ENCODE measurements at places on chromosomes 5 and 9.

GRCh38 chr5:154647114-154647760, 107.9 kb upstream of the LARP1 start:
- DNase-seq = no peak

- no peak for DNase-seq
Measured at GRCh38 chr5:95050708-95051107, 234.2 kb downstream of the MCTP1 start.

DNA sequence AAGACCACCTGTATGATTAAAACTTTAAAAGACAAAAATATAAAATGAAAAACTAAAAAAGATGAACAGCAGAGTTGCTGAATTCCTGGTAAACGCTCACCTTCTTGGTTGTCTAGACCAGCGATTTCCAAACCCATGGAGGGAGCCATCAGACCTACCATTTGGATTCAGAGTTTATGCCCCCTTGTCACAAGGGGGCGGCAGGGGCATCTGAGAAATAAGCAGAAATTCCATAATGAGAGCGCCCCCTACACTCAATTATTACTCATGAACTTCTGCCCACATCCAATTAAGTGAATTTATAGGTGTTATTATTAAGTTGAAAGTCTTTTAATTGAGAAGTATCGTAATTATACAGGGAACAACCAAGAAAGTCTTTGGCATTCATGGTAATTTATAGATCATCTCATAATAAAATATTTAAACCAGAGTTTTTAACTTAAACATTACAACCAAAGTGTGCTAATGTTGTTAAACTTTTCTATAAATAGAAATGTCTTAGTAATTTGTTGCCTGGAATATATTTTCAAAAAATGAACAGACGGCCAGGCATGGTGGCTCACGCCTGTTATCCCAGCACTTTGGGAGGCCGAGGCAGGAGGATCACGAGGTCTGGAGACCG, 35.2 kb upstream of the SPATA31C2 start:
- DNase-seq = peak; percentile 30

- DNase-seq = no peak
Measured at GRCh38 chr9:94692601-94693000, 33.9 kb upstream of the AOPEP start.

GRCh38 chr9:69171049-69171448, 3.0 kb upstream of the TJP2 start:
- DNase-seq = no peak

DNA sequence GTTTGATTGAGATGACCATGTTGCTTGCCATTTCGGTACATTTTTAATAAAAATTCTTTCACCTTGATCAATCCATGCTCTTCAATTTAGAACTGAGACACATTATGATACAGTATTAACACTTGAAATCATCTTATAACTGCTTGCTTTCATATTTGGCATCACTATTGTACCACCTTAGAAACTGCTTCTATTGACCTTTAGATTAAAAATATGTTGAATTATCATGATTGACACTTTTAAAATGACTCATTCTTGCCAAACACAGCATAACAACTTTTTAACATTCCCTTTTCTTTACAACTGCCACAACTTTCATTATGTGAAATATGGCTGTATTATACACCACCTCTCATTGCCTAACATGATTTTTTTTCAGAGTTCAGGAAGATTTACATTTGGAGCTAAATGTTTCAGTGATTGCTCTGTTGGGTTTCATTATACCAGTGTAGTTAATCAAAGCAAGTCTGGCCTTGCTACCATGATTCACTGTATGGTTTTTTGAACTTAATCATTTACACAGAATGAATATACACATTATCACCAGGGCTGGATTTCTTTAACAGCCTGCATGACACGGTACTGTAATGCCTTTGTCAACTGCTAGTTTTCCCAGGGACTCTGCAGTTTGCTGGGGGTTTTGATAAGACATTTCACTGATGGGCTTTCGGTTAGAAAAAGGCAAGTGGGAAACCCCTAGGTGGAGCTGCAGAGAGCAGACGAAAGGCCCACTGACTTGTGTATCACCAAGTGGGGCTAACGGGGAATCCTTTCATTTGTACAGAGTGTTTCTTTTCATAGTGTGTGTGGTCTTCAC, 93.6 kb upstream of the TLE4 start:
- no peak for DNase-seq

DNA sequence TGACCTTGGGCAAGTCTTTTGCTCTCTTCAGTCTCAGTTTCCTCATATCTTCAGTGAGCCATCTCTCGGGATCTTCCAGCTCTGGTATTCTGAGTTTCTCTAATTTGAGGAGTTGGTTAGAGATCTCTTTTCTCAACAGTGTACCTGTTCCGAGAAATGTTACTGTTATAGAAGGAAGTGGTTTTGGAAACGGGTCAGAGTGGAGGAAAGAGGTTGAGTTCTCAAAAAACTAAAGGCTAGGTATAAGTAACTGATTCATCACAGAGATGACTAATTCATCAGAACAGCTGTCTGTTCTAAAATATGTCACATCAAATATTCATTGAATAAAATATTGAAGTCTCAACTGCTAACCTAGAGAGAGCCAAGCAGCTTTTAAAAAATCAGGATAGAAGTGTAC, 106.6 kb downstream of the PALM2AKAP2 start:
- DNase-seq = no peak

DNA sequence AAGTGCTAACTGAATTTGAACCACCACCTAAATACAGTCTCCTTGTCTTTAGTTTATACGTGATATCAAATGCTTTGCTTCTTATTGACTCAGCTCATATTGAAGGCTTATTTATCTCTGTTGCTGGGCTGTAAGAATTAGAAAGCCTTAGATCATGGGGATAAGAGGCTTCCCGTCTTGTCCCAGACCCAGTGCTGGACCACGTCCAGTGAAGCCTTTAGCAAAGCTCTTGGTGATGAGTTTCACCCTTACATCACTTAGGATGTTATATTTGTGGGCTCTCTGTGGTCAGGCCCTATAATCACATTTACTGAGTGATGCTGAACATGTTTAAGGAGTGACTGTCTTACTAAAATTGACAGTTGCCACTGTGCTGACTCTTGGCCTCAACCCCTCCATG, 11.2 kb downstream of the FAM240B start:
- no peak for DNase-seq

GRCh38 chr5:174356536-174356935, 311.0 kb downstream of the NSG2 start:
- DNase-seq = no peak

DNA sequence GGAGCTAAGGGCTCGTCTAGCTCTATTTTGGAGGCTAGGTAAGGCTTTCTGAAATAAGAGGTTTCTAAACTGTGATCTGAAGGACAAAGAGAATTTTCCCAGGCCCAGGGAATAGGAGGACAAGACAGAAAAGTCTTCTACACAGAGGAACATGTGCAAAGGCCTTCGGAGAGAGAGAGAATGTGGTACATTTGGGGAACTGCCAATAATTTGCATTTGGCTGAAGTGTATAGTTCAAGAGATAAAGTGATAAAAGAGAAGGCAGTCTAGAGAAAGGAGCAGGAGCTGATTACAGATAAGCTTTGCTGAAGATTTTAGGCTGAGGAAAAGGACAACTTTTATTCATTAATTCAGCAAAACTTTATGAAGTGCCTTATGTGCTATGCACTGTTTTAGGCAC, 214.4 kb upstream of the ELL2 start:
- DNase-seq = no peak

GRCh38 chr5:43623048-43623680, 20.2 kb downstream of the NNT start:
- no peak for DNase-seq

- DNase-seq = no peak
Measured at GRCh38 chr9:8292657-8293056, 493.1 kb upstream of the DMAC1 start.

- DNase-seq = no peak
Measured at GRCh38 chr9:75505654-75506053, 384.8 kb upstream of the PCSK5 start.

- DNase-seq = peak; percentile 77
Measured at GRCh38 chr9:134407121-134407779, 81.0 kb downstream of the RXRA start.

DNA sequence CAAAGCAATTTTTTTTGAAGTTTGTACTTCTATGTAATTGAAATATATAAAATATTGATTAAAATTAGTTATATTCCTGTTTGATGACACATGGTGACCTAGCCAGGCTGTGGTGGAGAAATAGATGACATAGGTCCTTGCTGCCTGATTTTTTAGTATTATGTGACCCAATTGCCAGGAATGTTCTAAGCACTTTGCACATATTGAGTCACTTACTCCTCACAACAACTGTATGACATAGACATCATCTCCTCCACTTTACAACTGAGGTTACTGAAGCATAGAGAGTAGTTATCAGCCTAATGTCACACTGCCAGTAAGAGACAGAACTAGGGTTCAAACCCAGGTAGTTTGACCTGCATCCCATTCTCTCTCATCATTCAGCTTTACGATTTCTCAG, 26.2 kb upstream of the SNX18 start:
- no peak for DNase-seq

DNA sequence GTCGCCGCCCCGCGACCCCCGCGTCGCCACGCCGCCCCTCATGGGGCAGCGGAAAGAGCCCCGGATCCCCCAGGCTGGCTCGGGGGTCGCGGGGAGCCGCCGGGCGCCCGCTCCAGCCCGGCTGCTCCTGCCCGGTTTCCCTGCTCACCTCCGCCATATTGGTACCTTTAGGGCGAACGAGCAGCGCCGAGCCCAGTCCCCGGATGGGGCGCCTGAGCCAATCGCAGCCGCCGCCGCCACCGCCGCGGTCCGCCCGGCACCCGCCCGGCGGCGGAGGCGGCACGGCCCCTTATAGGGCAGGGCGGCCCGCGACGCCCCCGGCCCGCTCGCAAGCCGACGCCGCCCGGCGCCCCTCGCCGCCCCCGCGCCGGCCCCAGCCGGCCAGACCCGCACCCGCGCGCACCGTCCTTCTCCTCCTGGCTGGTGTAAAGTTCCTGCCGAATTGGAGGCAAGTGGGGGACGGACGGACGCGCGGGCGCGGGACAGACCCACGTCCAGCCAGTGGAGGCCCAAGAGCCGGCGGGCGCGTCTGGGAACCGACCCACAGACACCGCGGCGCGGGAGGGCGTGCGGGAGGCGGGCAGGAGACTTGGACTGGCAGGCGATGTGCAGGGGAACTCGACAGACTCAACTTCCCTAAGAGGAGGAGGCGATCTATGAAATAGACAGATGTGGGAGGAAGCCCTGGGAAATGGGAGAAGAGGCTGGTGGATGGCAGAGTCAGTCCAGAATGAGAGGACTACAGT, at the start of gene MIER3:
Gene MIER3, minus strand, starts transcription at position 178 of the 746 bp plus-strand sequence. Its CDS starts 21 bp downstream, at position 157.
- DNase-seq = peak; percentile 77

GRCh38 chr5:149094996-149095395, 32.1 kb upstream of the SH3TC2 start:
- no peak for DNase-seq

- no peak for DNase-seq
Measured at GRCh38 chr5:122015471-122015870, 53.7 kb downstream of the SRFBP1 start.

DNA sequence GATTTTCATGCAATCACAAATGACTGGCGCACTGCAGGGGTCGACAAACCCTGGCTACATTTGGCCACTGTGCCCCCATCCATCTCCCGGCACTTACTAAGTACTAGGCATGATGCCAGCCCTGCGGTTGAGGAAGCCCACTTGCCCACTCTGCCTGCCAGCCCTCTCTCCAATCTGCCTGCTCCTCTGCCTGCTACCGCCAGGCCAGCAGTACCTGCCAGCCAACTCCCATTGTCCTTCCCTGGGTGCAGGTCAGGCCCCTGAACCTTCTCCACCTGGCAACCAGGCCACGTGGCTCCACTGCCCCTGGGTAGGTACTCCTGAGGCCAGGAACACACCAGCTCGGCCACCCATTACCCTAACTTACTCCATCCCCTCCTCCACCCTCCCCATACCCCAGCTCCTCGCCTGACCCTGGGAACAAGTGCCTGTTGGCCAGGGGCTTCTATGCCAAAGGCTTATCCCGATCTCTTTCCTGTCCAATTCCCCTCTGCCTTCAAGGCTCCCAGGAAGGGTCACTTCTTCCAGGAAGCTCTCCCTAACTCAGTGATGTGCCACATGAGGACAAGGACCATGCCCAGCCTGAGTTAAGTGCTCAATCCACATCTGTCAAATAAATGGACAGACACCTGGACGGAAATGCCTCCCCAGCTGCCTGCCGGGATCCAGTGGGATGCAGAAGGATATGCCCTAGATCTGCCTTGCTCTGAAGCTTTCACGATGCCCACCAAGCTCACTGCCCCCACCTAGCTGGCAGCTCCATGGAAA, 6.6 kb downstream of the EEIG1 start:
- no peak for DNase-seq

GRCh38 chr5:17096952-17097695, 120.3 kb upstream of the BASP1 start:
- no peak for DNase-seq

DNA sequence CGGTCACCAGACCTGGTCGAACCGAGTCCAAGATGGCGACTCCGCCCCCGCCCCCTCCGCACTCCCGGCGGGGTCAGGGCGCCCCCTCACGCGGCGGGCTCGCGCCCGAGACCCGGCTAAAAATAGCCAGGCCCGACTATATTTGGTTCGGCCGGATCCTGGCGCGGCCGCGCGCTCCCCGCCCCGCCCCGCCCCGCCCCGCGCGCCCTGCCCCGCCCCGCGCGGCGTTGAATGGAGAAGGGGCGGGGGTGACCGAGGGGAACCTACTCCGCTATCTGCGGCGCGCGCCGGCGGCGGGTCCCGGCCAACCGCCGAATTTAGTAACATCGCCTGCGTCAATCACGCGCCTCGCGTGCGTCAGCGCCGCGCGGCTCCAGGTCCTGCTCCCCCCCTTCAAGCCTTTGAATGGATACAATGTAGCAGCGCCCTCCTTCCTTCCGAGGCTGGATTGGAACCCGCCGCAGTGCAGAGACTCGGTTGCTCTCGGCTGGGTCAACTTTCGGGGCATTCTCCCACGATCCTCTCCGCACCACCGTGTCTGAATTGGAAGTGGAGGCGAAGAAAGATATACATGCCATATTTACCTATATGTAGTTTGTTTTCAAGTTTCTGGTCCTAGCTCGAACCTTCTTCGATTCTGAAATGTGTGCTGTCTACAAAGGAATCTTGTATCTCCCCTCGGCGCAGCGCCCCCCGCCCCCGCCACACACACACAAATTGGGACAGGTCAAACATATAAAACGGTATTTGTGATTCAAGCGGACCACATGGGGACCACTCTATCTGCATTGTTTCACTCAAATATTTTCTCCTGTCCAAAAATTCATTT, 1.6 kb upstream of the NR4A3 start:
- DNase-seq = peak; percentile 87

- DNase-seq = no peak
Measured at GRCh38 chr5:144304688-144305087, 134.0 kb downstream of the KCTD16 start.

GRCh38 chr5:83844449-83845068, 123.9 kb upstream of the HAPLN1 start:
- DNase-seq = peak; percentile 43

DNA sequence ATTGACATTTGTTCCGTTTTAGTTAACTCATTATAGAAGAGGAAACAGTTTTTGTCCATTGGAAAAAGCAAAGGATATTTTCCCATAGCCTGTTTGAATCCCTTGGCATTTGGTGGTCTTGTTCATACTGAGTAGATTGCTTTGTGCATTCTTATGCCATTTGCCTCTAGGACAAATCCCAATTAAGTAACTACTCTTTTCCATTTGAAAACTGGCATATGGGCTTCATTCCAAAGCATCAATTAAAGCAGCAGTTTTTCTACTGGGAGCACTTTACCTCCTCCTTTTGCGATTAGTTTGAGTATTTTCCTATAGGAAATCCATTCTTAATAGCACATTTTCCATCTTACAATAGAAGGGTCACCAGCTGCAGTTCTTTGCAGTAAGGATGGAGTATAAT, 31.2 kb downstream of the GPR21 start:
- DNase-seq = no peak
